ENCODE measurements at places on chromosomes 3 and 15.

DNA sequence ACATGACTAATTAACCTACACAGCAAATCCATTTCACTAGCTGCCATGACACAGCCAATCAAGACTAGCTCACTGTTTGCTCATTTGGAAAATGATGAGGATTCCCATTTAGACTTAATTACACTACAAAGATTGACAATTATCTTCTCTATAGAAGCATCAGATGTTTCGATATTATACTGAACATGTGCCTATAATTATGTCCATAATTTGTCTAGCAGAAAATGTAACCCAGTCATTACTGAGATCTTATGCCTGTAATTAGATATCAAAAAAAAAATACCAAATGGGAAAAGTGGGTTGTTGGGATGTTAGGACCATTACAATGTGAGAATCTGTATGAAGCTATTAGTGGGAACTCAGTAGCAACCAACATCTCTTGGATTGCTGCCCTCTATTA is 344.2 kb upstream of the MCTP2 start:
- DNase-seq: no peak

DNA sequence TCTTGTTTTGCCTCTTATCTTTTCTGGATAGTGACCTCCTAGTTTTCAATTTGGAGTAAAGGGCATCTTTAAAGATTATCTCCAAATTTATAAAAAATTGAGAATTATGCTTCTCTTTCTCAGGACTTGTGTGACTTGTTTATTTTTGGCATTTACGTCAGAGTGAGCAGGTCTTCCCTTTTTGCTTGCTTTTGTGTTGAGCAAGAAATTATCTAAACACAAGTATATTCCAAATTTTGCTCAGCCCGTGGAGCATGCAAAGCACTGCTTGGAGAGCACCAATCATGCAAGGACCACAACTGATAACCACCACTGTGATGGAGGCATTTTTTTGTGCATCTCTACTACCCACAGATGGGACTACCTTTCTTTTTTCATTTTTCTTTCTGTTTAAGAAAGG is 7.1 kb downstream of the SLC25A26 start:
- DNase-seq: no peak

GRCh38 chr3:45332493-45332892 is 55.9 kb upstream of the LARS2 start:
- DNase-seq: no peak

DNA sequence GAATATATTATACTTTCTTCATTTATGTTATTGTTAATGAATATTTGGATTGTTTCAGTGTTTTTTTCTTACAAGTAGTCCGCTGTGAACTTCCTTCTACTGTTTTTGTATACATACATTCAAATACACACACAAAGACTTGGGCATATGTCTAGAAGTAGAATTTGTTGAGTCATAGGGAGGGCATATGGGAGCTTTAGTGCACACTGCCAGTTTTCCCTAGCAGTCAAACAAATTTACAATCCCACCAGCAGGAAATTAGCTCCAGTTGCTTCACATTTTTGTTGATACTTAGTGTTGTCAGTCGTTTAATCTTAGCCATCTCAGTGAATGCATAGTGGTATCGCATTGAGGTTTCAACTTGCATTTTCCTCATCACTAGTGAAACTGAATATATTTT is 492.3 kb downstream of the DIPK2A start:
- DNase-seq: no peak

DNA sequence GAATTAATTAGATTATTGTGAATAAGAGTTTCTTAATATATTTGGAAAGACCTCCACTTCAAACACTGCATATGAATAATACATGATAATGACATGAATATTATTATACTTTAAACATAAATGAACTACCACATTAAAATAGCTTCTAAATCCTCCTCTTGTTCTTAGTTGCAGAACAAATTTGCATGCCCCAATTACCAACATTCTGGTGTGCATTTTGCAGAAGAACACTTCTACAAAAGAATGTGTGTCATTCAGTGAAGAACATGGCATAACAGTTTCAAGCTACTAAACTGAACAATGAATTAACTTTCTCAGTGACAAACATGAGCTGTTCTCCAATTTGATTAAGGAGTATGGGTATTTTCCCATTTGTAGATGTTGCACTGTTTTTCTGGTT is 711.3 kb upstream of the NAALADL2 start:
- no peak for DNase-seq

DNA sequence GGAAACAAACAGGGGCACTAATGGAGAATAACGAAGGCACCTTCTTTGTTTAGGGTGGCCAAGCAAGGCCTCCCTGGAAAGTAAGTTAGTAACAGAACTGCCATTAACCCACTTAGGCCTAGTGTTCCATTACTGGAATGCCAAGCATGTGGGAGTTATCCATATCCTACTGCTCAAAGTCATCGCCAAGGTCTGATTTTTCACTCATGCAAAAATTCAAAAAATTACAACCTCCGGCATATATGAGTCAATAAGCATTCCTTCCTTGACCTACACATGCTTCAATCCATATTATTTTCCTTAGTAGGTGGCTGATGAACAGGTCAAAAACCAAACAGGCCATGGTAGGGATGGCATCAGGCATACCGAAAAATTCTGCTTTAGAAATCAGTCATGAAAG is 1097.2 kb downstream of the FHIT start:
- DNase-seq: no peak

- no peak for DNase-seq
Measured at GRCh38 chr15:80093854-80094418, 34.5 kb downstream of the ZFAND6 start.

DNA sequence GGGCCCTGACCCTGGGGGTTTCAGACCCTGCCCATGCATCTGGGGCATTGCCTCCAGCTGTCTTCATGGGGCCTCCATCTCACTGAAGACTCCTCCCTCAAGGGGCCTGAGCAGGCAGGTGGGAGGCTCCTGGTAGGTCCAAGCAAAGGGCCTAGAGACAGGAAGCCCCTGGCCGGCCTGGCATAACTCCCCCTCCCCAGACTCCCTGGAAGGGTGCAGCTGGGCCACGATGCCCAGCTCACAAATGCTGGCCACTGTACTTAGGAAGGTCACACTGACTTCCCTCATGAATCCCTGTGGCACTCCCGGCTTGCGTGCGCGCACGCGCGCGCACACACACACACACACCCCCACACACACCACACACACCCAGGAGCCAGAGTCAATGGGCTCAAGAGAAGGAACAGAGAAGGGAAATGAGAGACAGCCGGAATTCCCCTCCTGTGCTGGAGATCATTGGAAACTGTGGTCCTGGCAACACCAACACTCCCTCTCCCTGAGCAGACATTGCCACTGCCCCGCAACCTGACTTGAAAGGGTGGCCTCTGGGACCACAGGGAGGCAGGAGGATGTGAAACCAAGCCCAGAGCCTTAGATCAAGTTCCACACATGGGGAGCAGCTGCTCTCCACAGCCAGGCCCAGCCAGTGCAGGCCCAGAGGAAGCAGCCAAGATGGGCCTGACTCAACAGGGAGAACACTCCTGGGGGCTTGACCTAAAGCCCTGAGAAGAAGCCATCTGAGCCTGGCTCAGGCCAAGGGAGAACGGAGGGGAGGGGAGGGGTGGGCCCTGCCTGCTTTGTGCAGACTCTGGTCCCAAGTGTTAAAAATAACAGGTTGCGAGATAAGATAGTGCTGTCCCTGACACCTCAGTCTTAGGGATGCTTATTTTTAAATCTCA is 69.7 kb downstream of the SCN5A start:
- DNase-seq: peak; percentile 42

DNA sequence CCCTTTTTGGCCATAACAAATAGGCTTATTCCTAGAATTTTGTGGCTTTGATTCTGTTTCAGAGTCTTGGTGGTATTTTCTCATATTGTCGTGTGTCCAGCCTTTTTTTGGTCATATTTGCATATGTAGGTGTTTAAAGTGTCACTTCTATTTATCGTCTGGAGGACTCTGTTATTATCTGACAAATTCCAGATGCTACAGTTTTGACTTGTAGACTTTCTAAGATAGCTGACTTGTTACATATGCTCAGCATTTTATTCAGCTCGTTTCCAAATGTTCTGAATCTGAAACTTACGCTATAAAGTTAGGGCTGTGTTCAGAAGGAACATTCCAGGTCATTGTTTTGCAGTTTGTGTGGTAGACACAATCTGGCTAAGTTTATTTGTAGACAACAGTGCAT is 1.9 kb downstream of the PPP4R2 start:
- DNase-seq: no peak

DNA sequence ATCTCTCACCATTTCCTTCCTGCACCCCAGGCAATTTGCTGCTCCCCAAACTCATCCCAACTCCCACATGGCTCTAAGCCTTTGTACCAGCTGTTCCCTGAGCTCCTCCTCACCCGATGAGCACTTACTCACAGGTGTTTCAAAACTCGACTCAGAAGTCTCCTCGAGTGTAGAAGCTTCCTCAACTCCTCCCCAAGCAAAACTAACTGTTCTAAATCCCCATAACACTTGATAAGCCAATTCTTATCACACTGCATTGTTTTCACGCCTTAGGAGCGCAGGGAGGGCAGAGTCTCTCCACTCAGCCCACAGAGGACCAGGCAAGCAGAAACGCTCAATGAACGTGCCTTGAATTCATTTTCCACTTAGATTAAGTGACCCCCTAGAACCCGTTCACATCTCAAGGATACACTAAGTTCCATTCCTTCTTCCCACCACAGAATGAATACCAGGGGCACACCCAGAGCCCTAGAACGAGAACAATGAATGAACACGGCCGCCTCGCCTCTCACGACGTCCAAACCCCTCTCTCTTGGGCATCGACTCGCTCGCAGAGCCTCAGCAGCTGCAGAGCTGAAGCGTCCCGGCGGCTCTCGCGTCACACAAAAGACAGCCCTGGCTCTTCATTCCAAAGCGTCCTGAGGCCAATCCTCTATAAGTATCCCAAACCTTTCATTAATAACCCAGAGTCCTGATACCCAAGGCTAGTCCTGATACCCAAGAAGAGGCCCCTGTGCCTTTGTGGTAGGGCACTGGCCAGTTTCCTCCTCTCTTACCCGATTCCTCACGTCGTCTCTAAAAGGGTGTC is 1.1 kb downstream of the RAF1 start:
- DNase-seq: peak; percentile 57

DNA sequence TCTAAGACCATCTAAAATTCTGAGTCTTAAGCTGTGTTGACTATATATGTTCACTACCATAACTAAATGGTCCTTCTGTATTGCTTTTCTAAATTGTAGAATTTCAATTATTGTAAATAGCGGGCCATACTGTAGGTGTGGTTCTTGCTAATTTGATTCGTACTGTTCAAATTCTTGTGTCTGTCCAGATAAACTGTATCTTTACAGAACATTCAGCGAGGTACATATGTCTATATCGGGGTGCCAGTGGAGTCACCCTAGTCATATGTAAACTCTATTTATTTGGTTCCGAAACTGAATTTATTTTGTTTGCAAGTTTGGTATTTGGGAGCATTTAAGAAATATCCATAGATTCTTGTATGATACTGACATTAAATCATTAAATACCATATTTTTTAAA is 69.0 kb downstream of the IGF1R start:
- DNase-seq: no peak

- no peak for DNase-seq
Measured at GRCh38 chr3:62525281-62525680, 151.9 kb upstream of the FEZF2 start.

DNA sequence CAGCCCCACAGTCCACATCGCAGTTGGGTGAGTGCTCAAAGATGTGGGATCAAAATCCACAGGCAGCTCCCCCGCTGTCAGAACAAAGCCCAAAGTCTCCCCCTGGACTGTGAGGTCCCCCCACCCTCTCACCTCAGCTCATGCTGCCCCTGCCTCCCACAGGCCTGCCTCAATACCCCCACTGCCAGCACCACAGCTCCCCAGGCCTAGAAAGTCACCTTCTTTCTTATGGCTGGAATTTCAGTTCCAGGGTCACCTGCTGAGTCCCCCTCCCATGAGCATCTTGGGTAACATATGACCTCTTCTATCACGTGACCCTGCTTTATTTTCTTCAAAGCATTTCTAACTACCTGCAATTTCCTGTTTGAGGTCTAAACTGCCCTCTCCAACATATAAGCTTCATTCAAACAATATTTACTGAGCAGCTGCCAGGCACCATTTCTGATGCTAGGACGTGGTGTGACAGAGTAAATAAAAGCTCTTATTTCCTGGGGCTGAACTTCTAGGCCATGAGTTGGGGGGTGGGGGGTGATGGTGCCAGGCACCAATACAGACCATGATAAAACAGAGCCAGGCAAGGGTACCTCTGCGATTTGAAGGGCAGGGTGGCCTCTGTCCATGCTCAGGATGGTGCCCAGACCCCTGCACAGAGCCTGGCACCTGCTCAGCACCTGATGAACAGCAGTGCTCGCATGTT is 2.4 kb upstream of the TMEM89 start:
- no peak for DNase-seq

DNA sequence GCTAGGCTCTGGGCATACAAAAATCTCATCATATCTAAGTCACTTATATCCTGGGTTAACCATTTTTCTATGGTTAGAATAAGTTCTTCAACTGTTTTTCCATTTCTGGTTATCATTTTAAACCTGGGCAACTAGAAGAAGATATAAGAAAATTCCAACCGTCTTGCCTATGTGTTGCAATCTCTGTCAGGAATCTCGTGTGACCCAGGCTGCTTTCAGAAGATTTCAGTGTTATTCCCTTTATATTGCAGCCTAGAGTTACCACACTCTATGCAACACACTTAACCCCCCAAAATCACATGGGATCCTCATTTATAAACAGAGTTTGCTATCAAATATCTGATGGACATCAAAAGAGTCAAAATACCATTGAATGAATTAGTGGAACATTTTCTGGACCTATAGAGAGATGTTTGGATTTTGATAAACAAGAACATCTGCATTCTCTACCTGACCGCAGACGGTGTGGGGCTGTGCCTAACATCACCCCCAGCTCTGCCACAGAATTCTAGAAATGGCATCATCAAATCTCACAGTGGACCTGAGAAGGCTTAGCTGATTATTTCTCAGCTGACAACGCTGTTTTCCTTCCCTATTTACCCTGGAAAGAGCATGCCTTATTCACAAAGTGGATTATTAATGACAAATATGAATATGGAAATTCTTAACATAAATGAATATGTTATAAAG is 515.7 kb downstream of the NTRK3 start:
- no peak for DNase-seq

DNA sequence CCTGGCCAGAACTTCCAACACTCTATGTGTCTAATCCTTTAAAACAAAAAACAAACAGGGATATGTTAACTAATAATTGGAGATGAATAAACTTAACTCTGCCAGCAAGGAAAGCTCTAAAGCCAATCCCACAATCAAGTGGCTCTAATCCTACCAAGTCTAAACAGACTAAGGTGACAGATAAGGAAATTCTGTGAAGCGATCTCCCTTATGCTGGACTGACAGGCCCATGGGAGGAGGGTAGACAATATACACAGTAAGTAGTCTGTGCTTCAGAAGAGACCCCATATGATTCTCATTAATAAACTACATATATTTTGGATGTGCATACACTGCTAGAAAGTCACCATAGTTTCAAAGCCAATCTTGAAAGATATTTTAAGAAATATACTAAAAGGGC is 10.1 kb downstream of the VPS13C start:
- no peak for DNase-seq

GRCh38 chr3:5073374-5074085 is 48.6 kb upstream of the ARL8B start:
- DNase-seq: no peak

GRCh38 chr3:114218006-114218405 is 19.4 kb downstream of the ZNF80 start:
- DNase-seq: no peak

All from ecto neural progenitor cell (in vitro differentiated cells).